Activated CD4-positive, alpha-beta T cell treated with anti-CD3 and anti-CD28 coated beads, Interleukin-2, amount 10 ng/mL, durations not matched to agents 7 days and 5 days (primary cell): ENCODE measurements at places on chromosomes 1 and 21.

DNA sequence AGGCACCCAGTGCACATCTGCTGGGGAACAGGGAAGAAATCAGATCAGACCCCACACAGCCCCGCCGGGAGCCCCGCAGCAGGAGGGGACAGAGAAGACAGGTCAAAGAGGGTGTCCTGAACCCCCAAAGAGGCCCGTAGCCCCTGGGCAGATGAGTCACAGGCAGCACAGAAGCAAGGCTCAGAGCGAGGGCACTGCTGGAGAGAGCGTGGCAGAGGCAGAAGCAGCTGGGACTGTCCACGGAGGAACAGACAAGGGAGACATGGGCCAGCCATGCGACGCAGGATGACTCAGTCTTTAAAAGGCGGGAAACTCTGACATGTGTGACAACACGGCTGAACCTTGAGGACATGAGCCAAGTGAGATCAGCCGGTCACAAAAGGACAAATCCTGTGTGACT, 14.5 kb upstream of the PRDM16 start:
- DNase-seq: no peak

DNA sequence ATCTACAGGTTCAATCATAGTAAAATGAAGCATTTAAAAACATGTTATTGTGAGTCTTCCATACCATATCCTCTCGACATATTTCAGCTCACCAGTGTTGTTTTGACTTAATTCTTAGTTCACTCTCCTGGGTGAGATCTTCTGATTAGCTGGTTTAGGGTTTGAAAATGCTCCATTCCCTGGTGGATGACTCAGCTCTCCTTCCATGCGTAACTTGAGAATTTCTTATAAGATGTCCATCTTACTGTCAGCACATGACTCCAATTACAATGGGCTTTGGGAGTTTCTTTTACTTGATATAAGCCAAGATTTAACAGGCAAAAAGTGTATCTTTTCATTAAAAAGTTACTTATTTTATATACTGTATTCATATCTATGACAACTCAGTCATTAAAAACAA, 476.5 kb downstream of the BRINP3 start:
- no peak for DNase-seq

GRCh38 chr1:148315071-148315811, 163.2 kb upstream of the NBPF11 start:
- DNase-seq: no peak

- DNase-seq: no peak
Measured at GRCh38 chr1:109617291-109617801, 2.1 kb downstream of the GNAT2 start.

DNA sequence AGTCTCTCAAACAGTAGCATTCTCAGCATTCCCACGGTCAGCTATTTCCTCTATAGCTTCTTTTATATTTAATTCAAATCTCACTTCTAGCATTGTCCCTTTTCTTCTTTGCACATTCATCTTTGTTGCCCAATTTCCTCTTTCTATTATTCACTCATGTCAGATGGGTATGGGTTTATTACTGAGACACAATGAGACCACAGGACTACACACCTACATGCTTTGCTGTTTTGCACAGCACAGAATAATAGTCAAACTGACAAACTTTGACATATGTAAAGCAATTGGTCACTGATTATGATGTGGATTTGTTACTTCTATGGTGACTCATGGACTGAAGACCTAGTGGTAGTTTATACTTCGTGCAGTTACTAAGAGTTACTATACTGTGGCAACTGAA, 5.8 kb upstream of the CD1C start:
- no peak for DNase-seq

- no peak for DNase-seq
Measured at GRCh38 chr1:222918801-222919477, 104.1 kb downstream of the DISP1 start.

GRCh38 chr1:43512681-43513080, 18.0 kb upstream of the PTPRF start:
- DNase-seq: no peak

DNA sequence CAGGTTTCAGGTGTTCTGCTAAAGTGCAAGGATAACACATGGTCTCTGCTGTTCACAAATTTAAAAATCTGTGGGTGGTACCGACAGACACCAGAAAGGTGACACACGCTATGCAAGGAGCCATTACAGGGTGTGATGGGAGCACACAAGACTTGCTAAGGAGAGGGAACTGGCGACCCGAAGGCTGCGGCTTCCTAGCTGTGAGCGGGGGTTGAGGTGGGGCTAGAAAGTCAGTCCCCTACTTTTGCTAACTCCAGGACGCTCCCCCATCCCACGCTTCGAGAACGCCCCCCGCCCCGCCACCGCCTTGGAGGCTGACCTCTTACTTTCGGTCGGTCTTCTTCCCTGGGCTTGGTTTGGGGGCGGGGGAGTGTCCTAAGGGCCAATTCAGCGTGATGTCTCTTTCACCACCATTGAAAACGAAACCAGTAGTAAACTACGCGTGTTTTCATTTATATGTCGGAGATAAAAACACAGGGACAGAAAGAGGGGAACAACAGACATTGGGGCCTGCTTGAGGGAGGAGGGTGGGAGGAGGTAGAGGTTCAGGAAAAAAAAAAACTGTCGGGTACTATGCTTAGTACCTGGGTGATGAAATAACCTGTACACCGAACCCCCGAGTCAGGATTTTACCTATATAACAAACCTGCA, 1.1 kb downstream of the CKS1B start:
- peak; percentile 71 for DNase-seq

- no peak for DNase-seq
Measured at GRCh38 chr1:47881505-47882442, 115.4 kb downstream of the TRABD2B start.

DNA sequence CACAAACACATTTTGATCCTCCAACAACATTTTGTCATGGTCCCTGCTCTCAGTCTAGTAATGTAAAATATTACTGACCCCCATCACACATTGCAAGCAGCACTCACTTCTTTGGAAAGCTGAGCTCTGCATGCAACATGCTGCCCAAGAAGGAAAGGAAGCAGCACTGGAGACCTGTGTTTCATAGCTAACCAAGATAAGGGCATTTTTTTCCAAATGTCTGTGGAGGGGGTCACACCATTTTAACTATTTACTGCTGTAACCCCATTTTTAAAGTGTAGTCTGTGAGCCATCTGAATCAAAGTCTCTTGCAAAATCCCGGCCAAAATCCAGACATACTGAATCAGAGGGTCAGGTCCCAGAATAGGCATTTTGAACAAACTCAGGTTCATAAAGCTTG, 4.5 kb upstream of the RASSF5 start:
- DNase-seq: no peak

GRCh38 chr1:93437976-93438605, 9.8 kb upstream of the FNBP1L start:
- DNase-seq: no peak

DNA sequence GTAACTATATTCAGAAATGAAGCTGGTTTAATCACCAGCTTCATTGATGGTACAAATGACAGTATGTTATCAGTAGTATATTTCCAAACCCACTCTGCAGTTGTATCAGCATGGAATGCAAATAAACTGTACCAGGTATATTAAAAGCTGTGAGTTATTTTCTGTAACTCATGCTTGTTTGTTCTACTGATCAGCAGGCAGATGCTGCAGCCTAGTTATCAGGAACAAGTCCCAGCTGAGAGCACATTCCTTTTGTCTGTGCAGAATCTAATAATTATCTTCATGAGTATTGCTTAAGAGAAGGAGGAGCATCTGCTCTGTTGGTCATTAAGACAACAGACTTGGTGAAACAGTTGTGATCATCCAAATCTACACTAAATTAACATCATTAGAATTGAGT, 1331.1 kb downstream of the MRPL39 start:
- DNase-seq: no peak

GRCh38 chr1:61192663-61193330, 110.4 kb downstream of the NFIA start:
- DNase-seq: no peak
